ENCODE measurements at places on chromosomes 13 and 19.
A peak's percentile ranks its signal among the peaks of the same experiment; 100 is the strongest.

- DNase-seq, result no peak
Observed at GRCh38 chr13:49052813-49053212, 77.1 kb downstream of the FNDC3A start.

GRCh38 chr19:40549007-40549708 is 27.5 kb upstream of the SHKBP1 start:
- peak; percentile 65 for DNase-seq

DNA sequence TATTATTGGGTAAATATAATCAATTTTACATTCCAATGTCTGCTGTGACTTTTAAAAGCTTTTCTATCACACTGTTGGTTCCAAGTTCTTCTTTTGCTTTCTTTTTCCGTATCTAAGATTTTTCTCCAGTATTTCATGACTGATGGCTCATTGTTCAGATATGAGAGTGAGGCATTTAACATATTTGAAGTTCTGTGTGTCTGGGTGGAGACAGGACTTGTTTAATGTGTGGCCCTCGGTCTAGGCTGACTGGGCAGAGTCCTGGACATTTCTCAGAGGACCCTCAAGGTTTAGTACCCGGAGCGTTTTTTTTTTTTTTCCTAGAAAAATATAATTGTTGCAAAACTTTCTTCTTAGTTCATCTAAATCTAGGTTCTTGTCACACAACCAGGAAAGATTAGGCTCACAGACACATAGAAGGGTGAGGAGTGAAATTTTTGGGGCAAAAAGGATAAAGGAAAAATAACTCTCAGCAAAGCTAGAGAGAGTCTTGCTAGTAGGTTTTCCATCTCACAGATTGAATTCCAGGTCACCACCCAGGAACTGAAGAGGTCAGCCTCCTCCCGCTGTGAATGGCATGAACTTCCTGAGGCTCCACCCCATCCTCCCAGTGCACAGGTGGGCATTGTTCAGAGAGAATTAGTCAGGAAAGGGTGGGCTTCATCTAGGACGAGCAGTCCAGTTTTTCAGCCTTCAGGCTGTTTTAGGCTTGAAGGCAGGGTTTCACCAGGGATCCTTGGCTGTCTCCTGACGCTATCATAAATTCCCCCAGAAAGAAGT is 1002.4 kb upstream of the PCDH9 start:
- no peak for DNase-seq

DNA sequence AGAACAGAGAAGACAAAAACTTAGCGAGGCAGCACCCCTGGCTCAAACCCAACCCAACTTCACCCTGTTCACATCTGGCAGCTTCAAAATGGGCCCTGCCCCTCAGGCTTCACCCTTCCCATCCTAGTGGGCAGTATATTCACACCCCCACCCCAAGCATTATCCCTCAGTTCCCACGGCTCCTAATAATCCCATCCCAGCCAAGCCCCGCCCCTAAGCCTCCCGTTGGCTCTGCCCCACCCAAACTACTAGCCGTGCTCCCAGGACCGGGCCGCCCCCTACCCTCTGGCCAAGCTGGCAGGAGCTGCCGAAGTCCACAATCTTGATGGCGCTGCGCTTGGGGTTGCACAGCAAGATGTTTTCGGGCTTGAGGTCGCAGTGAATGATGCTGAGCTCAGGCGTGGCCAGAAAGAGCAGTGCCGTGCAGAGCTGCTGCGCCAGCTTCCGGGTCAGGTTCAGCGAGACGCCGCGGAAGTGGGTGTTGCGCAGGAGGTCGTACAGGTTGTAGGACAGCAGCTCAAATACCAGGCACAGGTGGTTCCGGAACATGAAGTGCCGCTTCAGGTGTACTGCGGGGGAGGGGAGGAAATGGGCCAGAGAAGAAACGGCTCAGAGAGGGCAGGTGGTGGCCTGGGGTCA is 5.8 kb downstream of the DYRK1B start:
- no peak for DNase-seq

- no peak for DNase-seq
Observed at GRCh38 chr13:87999240-87999700, 328.1 kb downstream of the SLITRK5 start.

GRCh38 chr19:12664406-12665280 is 1.9 kb downstream of the MAN2B1 start:
- DNase-seq, result no peak

GRCh38 chr13:113399755-113400149 is 35.8 kb upstream of the GRTP1 start:
- DNase-seq, result no peak

- DNase-seq, result no peak
Observed at GRCh38 chr19:49016067-49016839, 638 bp downstream of the LHB start.

- no peak for DNase-seq
Observed at GRCh38 chr13:20721454-20722357, 18.2 kb downstream of the IL17D start.

DNA sequence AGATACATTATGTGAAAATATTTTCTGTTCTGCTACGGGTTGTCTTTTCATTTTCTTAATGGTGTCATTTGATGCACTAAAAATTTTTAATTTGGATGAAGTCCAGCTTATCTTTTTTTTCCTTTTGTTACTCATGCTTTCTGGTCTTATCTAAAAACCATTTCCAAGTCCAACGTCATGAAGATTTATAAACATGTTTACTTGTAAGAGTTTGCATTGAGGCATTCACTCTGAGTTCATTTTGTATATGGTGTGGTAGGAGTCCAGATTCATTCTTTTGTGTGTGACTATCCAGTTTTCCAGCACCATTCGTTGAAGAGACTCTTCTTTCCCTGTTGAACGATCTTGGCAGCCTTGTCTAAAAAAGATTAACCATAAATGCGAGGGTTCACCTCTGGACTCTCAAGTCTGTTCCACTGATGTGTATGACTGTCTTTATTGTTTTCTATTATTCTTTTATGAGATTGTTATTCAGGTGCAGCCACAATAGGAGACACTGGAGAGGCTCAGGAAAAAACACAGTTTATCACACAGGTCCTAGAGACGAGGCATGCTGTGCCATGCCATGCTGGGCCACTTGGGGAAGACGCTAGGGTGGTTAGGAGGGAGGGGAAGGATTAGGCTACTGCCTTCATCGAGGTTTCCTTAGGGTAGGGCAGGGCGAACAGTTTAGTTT is 35.0 kb downstream of the NAA16 start:
- DNase-seq, result no peak
